Endothelial cell of umbilical vein (primary cell): ENCODE measurements at places on chromosomes 6 and 20. TPM values are rescaled to one million over a fixed set of nuclear protein-coding genes. Genes with fewer than 3 reads are reported as not detected.

Gene OR12D3
- total RNA-seq = not detected in 2 replicates

Gene LY6G6D
- not detected in 2 replicates for total RNA-seq

Gene CST5
- not detected in 2 replicates for total RNA-seq

Gene CYP39A1
- not detected in 2 replicates for total RNA-seq

Gene OR2H1
- not detected in 2 replicates for total RNA-seq

Gene CPNE5
- 18.8 and 32.1 TPM in 2 replicates for total RNA-seq

Gene GTSF1L
- total RNA-seq = not detected in 2 replicates

Gene CALHM4
- 0.72 TPM in 1 of 2 replicates, not detected in the other for total RNA-seq

Gene BNIP5
- not detected in 2 replicates for total RNA-seq

Gene BCAS1
- total RNA-seq = not detected in 2 replicates

Gene ARMC2
- 3.7 and 3.9 TPM in 2 replicates for total RNA-seq

Gene RAET1L
- not detected in 2 replicates for total RNA-seq

Gene PREX1
- 65.7 and 72.9 TPM in 2 replicates for total RNA-seq

Gene SIRPD
- total RNA-seq = not detected in 2 replicates

Gene SLC22A16
- total RNA-seq = not detected in 2 replicates

Gene UST
- total RNA-seq = 0.81 and 0.84 TPM in 2 replicates

Gene PHACTR2
- 160 and 178 TPM in 2 replicates for total RNA-seq

Gene MRAP2
- total RNA-seq = 3.5 and 5.8 TPM in 2 replicates

Gene TIAM2
- 13.5 and 18.5 TPM in 2 replicates for total RNA-seq

Gene TPX2
- 112 and 114 TPM in 2 replicates for total RNA-seq

Gene EEF1A2
- 2.9 and 3.4 TPM in 2 replicates for total RNA-seq

Gene PDYN
- not detected in 2 replicates for total RNA-seq

Gene RNF144B
- total RNA-seq = 78.3 and 97.3 TPM in 2 replicates

Gene STMND1
- not detected in 2 replicates for total RNA-seq

Gene RBBP8NL
- not detected in 2 replicates for total RNA-seq

Gene PROCR
- total RNA-seq = 228 and 251 TPM in 2 replicates

Gene MYLK2
- 2.7 and 3.2 TPM in 2 replicates for total RNA-seq
